Activated CD8-positive, alpha-beta memory T cell treated with anti-CD3 and anti-CD28 coated beads for 4 hours (primary cell): ENCODE measurements at places on chromosomes 6 and 20.

DNA sequence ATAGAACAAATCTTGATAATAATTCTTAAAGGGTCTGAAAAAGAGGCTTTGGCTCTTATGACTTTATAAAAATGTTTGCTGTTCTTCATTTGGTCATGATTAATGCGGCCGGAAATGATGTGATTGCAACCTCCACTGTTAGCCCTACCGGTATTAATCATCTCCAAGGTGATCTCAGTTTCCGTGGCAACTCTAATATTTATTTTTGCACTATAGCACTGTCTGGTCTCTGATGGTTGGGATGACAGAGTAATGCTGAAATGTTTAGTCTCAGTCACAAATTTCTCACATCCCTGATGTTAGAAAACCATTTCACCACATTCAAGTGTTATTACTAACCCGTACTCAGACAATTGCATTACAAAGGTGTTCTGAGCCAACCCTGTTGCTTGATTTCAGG is 87.4 kb downstream of the TMEM200A start:
- no peak for DNase-seq

DNA sequence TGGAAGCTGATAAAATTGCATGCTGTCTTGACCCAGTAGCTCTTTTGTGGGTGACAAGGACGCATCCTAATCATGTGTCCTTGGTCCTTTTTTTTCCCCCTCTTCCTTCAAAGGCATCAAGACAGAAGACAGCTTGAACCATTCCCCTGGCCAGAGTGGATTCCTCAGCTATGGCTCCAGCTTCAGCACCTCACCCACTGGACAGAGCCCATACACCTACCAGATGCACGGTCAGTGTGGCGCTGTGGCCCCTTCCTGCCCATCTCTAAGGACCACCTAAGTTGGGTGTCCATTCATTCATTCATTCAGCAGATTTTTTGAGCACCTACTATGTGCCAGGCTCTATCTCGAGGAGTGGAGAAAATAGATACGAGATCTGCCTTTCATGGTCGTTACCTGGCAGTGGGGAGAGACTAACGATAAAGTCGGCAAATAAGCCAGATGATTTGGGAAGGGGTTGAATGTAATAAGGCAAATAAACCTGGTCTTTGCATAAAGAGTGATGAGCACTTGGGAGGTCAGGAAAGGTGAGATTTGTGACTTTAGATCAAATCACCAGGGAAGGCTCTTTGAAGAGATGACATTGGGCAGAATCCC is 121.5 kb downstream of the EYA2 start:
- no peak for DNase-seq

- no peak for DNase-seq
These were observed 69.6 kb upstream of the TFB1M start for GRCh38 chr6:155383913-155384312.

- DNase-seq: no peak
These were observed 428.4 kb upstream of the MARCKS start for GRCh38 chr6:113428702-113429101.

GRCh38 chr6:139722530-139722929 is 348.1 kb upstream of the CITED2 start:
- no peak for DNase-seq

DNA sequence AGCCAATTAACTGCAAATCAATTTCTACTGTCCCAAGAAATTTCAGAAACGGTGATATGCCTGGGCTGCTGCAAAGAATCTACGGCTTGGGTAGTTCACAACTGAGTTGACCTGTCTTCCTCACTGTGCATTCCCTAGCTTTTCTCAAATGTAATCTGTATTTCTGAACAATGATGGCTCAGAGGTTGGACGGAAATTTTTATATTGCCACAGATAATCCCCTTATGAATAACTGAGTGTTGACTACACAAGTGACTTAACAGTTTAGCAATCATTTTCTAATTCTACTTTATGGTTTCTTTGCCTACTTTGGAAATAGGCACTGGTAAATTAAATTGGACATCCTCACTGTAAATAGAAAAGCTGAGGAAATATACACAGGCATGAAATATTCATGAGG is 94.5 kb downstream of the ARHGAP18 start:
- DNase-seq: no peak

GRCh38 chr20:2691127-2691526 is 1.5 kb upstream of the EBF4 start:
- no peak for DNase-seq

DNA sequence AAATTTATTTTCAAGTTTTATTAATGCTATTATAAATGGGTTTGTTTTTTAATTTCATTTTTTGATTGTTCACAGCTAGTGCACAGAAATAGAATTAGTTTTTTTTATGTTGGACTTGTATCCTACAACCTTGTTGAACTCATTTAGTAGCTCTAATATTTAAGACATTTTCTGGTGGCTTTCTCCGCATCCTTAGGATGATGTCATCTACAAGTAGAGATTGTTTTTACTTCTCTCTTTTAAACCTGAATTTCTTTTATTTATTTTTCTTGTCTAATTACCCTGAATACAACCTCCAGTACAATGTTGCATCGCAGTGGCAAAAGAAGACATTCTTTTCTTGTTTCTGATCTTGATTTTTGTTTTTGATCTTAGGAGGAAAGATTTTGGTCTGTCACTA is 142.6 kb upstream of the PRDM1 start:
- no peak for DNase-seq

- no peak for DNase-seq
These were observed 46.3 kb upstream of the IYD start for GRCh38 chr6:150322466-150322871.

- no peak for DNase-seq
These were observed 187.7 kb downstream of the TRIM27 start for GRCh38 chr6:28736121-28736520.

DNA sequence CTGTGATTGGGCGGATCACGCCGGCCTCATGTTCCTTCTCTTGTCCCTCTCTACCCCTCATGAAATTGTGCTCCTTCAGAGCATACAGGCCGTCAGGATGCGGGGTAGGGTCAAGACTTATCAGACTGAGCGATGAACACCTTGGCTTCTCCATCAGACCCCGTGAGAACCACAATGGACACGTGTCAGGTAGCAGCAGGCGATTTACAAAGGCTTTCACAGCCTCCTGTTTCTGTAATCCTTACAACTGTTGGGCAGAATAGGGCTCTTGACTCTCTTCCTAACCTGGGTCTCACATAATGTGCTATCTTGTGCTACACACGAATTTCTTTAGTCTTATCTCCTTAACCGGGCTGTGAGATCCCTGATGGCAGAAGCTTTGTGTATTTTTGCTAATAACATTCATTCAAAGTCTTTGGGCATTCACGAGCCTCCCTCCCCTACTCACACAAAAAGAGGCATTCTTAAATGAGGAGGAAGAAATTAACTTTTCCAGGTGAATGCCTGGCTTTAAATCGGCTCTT is 122.9 kb upstream of the SLC22A23 start:
- DNase-seq: no peak

DNA sequence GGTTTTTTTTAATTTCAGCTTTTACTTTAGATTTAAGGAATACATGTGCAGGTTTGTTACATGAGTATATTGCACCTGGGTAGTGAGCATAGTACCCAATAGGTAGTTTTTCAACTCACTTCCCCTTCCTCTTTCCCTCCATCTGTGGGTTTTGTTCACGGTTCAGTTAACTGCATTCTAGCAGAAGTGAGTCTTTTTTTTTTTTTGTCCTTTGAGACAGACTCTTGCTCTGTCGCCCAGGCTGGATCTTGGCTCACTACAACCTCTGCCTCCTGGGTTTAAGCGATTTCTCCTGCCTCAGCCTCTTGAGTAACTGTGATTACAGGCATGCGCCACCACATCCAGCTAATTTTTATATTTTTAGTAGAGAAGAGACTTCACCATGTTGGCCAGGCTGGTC is 8.7 kb downstream of the UBR2 start:
- no peak for DNase-seq

DNA sequence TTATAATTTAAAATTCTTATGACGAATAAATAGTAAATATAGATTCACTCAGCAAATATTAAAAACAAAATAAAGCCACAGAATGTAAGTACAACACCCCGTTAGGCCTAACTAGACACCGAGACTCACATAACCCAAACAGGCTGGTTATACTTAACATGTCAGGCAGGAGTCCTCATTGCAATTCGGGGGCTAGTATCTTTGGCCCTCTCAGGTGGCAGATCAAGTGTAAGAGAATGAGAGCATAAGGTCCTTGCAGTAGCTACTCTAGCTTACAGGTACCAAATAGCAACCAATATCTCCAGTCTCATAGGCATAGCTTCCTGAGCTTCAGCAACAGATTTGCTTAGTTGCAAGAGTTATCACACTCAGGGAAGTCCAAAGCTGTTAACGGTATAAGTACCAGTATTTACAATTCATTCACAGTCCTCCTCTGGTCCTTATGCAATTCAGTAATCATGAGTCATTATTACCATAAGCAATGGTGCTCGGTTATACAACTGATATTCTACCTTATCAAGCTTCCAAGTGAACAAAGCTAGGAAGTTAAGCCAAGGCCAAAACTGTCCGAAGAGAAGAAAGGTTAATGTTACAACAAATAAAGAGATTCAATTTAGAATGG is 20.1 kb downstream of the REV3L start:
- DNase-seq: no peak

DNA sequence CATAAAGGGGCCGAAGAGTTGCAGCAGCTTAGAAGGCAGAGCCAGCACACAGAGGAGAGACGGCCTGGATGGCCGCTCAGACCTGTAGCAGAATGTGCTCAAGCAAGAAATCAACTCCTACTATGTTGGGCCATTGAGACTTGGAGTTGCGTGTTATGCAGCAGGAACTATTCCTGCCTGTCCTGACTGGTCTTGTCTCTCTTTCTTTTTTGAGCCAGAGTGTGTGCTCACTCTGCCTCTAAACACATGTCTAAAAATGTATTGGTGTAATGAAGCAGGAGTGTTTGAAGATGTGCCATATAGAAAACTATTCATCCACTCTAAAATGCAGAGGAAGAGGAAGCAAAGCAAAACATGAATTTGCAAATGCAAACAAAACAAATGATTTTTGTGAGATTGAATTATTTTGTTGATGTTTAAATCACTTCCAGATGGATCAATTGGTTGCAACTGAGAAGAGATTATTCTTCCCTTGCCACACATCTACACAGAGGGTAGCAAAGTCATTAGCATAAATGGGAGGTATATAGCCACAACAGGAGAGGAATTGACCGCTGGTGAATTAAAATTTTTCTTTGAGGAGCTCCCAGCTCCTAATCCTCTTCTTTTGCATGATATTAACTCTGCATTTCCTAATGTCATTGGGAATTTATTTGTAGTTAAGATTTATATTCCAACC is 20.4 kb upstream of the SYNJ2 start:
- DNase-seq: no peak
